ENCODE measurements at places on chromosomes 13 and 19.

GRCh38 chr19:980133-980998, 3.8 kb upstream of the WDR18 start:
- H3K27me3 ChIP-seq = no peaks in the 10 kb centered on the region
- no peaks in the 10 kb centered on the region for H3K36me3 ChIP-seq
- no peak for DNase-seq
- H3K4me1 ChIP-seq = peaks cover 8% of the 10 kb centered on the region
- H3K4me3 ChIP-seq = no peak overlapping the region

GRCh38 chr13:101654883-101655282, 202.4 kb downstream of the ITGBL1 start:
- H3K27ac ChIP-seq = no peak overlapping the region
- DNase-seq = no peak
- H3K27me3 ChIP-seq = no peaks in the 10 kb centered on the region

DNA sequence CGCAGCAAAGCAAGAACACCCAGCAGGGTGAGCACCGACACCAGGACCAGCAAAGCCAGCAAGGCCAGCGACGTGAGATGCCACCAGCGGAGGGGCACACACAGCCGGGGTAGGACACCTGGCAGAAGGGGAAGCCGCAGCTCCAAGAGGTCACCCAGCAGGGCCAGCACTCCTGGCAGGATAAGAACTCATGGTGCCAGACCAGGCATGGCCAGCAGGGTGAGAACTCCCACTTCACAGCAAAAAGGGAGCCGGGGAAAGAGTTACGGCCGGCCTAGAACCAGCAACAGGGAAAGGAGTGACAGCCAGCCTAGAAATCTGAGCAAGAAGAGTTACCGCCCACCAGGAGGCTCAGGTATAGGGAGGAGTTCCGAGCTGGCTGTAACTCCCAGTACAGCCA, 486 bp downstream of the SRRM5 start:
- peaks cover 1% of the 10 kb centered on the region for H3K4me1 ChIP-seq
- H3K4me3 ChIP-seq = no peak overlapping the region
- no peak overlapping the region for H3K27ac ChIP-seq

GRCh38 chr13:39965309-39965708, 309.8 kb downstream of the COG6 start:
- no peak overlapping the region for H3K27ac ChIP-seq
- no peak overlapping the region for H3K4me3 ChIP-seq
- H3K27me3 ChIP-seq = peaks cover 6% of the 10 kb centered on the region
- H3K4me1 ChIP-seq = no peaks in the 10 kb centered on the region

DNA sequence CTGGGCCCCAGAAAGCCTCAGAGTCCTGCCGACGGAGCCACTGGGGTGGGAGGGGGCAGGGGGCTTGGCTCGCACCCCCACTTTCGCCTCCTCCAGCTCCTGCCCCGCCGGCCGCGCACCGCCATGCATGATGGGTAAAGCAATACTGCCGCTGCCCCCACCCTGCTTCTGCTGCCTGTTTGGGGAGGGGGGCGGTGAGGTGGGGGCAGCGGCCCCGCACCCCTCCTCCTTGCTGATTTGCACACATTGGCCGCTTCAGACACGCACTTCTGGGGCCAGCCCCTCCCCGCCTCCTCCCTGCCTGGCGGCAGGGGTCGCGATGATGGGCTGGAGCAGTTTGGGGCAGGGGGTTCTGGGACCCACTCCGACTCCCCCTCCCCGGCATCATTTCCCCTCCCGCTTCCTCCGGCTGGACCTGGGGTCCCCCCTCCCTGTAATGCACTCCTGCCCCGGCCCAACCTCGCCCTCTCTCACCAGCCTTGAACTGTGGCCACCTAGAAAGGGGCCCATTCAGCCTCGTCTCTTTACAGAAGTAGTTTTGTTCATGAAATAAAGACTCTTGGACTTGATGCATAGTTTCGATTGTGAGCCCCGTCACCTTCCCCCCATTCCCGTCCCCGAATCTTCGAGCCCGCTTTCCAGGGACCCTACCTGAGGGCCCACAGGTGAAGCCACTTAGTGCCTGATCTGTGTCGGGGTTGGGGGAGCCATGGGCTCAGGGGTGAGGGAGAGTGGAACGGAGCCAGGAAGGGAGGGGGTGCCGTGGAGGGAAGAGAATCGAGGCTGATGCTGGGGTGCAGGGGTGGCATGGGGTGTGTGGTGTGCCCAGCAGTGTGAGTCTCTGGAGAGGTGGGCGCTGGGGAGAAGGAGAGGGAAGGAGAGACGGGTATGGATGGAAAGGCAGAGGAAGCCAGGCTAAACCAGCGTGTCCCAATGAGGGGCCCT, 1.4 kb upstream of the HPN start:
- no peak overlapping the region for H3K27ac ChIP-seq
- H3K36me3 ChIP-seq = no peaks in the 10 kb centered on the region
- H3K27me3 ChIP-seq = peaks cover 15% of the 10 kb centered on the region

DNA sequence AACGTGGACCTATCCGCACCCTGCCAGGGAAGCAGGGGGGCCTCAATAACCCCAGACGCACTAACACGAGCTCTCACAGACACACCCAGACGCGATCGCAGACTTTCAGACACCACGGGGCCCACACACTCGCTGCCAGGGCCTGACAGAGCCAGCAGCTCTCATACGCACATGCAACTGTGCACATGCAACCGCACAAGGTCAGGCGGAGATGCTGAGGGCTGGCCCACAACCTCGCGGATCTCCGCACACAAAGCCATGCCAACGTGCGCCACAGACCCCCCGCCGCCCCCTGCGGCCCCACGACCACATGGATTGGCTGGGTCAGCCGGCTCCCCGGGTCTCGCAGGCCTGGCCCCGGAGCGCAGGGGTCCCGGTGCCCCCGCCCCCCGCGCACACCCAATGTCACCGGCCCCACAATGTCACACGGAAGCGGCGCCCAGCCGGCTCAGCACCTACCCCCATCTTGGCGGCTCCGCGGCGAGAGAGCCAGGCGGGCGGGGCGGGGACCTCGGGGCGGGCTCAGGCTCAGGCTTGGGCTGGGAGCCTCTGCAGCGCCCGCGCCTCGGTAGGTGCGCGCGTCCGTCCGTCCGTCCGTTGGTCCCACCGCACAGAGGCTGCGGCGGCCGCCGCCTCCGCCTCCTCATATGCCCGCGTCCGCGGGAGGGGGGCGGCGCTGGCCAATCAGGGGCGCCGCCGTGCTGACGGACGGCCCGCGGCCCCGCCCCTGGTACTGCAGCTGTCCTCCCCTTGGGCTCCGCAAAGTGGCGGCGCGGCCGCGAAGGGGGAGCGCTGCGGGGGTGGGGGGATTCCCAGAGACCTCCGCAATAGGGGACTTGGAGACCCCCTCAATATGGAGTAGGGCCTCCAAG, at the start of gene ATP1A3:
Gene ATP1A3 (minus strand): TSS at position 619 of the 872 bp plus-strand sequence. CDS start 154 bp downstream, at position 465.
- H3K36me3 ChIP-seq = no peaks in the 10 kb centered on the region
- peak within 1 kb of the TSS; percentile 74 for H3K4me3 ChIP-seq
- DNase-seq = peak; percentile 60
- no peak within 1 kb of the TSS for H3K27ac ChIP-seq
- peaks cover 20% of the 10 kb centered on the region for H3K4me1 ChIP-seq

GRCh38 chr19:35142606-35143230, 337 bp upstream of the FXYD7 start:
- H3K27me3 ChIP-seq = peaks cover 26% of the 10 kb centered on the region
- H3K36me3 ChIP-seq = no peaks in the 10 kb centered on the region
- H3K4me1 ChIP-seq = peaks cover 21% of the 10 kb centered on the region
- DNase-seq = peak; percentile 56
- H3K27ac ChIP-seq = no peak overlapping the region
- H3K4me3 ChIP-seq = no peak overlapping the region

DNA sequence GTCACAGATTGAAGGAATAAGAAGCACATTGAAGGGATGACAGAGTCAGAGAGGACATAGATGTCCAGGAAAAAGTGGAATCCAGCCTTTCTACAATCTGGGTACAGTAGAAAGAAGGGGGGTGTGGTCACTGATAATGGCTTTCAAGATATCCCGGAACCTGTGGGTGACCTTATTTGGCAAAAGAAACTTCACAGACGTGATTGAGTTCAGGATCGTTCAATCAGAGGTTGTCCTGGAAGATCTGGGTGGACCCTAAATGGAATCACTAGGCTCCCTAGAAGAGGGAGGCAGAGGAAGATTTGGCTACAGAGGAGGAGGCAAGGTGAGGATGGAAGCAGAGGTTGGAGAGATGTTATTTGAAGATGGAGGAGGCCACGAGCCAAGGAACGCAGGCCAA, 13.0 kb upstream of the SYCN start:
- DNase-seq = no peak
- H3K36me3 ChIP-seq = no peaks in the 10 kb centered on the region
- no peak overlapping the region for H3K4me3 ChIP-seq

DNA sequence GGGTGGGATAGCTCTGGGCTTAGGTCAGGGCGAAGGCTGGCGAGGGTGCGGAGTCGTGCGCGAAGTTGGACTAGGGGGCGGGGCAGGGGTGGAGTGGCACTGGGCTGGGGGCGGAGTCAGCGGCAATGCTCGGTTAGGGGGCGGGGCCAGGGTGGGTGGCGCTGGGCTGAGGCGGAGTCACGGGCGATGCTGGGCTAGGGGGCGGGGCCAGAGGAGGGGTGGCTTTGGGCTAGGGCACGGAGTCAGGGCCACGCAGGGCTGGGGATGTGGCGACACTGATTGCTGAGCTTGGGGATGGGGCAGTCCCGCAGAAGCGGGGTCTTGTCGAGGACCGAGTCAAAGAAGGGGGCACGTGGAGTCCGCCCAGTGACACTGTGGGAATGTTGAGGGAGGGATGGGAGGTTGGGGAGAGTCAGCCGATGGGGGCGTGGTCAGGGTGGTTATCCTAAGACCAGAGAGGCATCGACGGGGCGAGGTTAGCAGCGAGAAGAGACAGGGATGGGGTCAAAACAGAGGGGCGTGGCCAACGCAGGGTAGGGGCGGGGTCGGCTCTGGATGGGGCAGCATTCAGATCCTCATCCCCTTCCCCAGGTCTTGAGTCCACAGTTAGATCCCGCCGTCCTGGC, 8.7 kb downstream of the HOMER3 start:
- no peak overlapping the region for H3K27ac ChIP-seq
- H3K4me1 ChIP-seq = peaks cover 4% of the 10 kb centered on the region
- peaks cover 4% of the 10 kb centered on the region for H3K36me3 ChIP-seq
- peak overlapping the region; percentile 74 for H3K4me3 ChIP-seq
- peaks cover 12% of the 10 kb centered on the region for H3K27me3 ChIP-seq

DNA sequence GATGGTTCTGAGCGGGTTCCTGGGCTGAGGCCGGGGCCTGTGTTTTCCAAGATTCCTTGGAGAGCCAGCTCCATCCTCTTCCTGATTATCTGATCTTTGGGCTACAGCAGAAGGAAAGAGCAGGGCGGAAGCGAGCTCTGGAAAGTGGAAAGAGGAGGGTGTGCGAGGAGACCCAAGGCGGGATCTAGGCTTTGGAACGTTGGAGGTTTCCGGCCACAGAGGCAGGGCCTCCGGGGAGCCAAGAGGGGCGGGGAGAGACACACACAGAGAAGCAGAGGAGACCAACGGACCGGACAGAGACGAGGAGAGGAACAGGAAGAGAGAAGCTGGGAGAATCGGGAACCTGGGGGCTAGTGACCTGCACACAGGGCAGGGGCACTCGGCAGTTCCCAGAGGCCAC, at the start of gene CLEC11A:
Gene CLEC11A (plus strand): TSS at position 296 of the 400 bp plus-strand sequence. CDS start 162 bp downstream, outside the sequence.
- H3K27me3 ChIP-seq = peaks cover 40% of the 10 kb centered on the region

GRCh38 chr13:35672611-35673010, 196.1 kb upstream of the MAB21L1 start:
- H3K36me3 ChIP-seq = no peaks in the 10 kb centered on the region
- no peak overlapping the region for H3K4me3 ChIP-seq
- no peak for DNase-seq
- no peaks in the 10 kb centered on the region for H3K4me1 ChIP-seq
- H3K27ac ChIP-seq = no peak overlapping the region

DNA sequence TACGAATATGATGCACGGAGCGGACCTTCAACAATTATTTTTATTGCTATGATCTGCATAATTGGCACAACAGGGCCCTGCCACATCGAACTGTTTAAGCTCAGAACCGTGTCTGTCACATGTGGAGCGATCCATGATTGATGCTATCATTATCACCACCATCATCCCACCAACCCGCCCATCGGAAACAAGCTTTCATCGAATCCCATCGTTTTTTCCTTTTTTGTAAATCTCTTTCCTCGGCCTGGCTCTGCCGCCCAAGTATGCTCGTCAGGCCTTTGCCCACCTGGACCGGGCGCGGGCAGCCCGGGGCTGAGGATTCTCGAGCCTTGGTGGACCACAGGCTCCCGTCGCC, 533 bp upstream of the DCAF15 start:
- H3K27me3 ChIP-seq = peaks cover 2% of the 10 kb centered on the region
- H3K27ac ChIP-seq = peak overlapping the region; percentile 93
- H3K36me3 ChIP-seq = peaks cover 15% of the 10 kb centered on the region
- peaks cover 15% of the 10 kb centered on the region for H3K4me1 ChIP-seq
- H3K4me3 ChIP-seq = peak overlapping the region; percentile 97

- H3K27ac ChIP-seq = no peak overlapping the region
- no peaks in the 10 kb centered on the region for H3K4me1 ChIP-seq
- no peak for DNase-seq
- H3K27me3 ChIP-seq = peaks cover 4% of the 10 kb centered on the region
Measured at GRCh38 chr13:45917019-45917418, 65.5 kb upstream of the SIAH3 start.

GRCh38 chr19:50358483-50359327, 6.7 kb downstream of the NAPSA start:
- peaks cover 24% of the 10 kb centered on the region for H3K36me3 ChIP-seq
- DNase-seq = peak; percentile 80
- H3K27ac ChIP-seq = peak overlapping the region; percentile 99
- peaks cover 50% of the 10 kb centered on the region for H3K4me1 ChIP-seq
- H3K4me3 ChIP-seq = peak overlapping the region; percentile 89
- no peaks in the 10 kb centered on the region for H3K27me3 ChIP-seq

DNA sequence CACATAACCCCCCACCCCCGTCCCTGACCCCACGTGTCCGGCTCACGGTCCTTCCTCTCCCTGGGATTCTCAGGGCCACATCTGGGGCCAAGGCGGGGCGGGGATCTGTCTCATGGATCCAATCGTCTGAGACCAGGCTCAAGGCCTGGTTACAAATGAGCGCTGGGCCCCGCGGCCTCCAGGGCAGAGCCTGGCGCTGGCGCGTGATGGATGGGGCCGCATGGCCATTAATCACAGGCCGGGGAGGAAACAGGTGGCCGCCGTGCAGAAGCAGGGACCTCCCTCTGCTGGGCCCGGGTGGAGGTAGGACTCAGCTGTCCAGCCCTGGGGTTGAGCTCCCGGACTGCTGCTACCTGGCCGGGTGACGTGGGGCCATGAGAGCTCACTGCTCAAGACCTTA, 5.8 kb upstream of the TLE5 start:
- no peaks in the 10 kb centered on the region for H3K27me3 ChIP-seq
- no peak overlapping the region for H3K4me3 ChIP-seq
- H3K4me1 ChIP-seq = peaks cover 2% of the 10 kb centered on the region
- no peak overlapping the region for H3K27ac ChIP-seq
- H3K36me3 ChIP-seq = no peaks in the 10 kb centered on the region

DNA sequence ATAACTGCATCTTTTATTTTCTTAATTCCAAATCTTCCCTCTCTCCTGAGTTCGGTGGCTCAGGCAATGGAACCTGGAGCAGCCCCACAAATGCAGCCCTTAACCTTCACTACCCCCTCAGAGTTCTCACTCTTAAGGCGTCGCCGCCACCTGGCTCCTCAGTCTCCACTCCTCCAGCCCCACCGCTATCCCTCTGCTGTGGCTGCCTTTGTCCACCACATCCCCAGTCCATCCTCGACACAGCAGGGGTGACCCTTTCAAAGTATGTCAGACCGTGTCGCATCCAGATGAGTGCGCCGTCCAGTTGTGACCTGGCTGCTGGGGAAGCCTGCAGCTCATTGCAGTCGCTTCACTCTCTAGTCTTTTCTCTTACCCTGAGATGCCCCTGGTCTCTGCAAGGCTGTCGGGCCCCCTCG, 1.0 kb downstream of the SPPL2B start:
- H3K27me3 ChIP-seq = no peaks in the 10 kb centered on the region
- no peak for DNase-seq

- no peaks in the 10 kb centered on the region for H3K36me3 ChIP-seq
- no peaks in the 10 kb centered on the region for H3K4me1 ChIP-seq
- no peak for DNase-seq
Measured at GRCh38 chr13:54636231-54636630, 1607.6 kb downstream of the OLFM4 start.

Measured in activated T-helper 2 cell treated with anti-CD3 and anti-CD28 coated beads, Interferon-gamma antibody, Interleukin-2, Interleukin-4, amounts not matched to agents 10 μg/mL and 5 μg/mL and 100 μg/mL, durations not matched to agents 14 hours and 24 hours and 36 hours (primary cell).